Lower leg skin (tissue), 4 donors: ENCODE measurements at places on chromosomes 4 and X.
A peak's percentile ranks its signal among the peaks of the same experiment; 100 is the strongest.

- DNase-seq = peak; percentile 85
Observed at GRCh38 chr4:169079942-169080827, 70.1 kb upstream of the CBR4 start.

DNA sequence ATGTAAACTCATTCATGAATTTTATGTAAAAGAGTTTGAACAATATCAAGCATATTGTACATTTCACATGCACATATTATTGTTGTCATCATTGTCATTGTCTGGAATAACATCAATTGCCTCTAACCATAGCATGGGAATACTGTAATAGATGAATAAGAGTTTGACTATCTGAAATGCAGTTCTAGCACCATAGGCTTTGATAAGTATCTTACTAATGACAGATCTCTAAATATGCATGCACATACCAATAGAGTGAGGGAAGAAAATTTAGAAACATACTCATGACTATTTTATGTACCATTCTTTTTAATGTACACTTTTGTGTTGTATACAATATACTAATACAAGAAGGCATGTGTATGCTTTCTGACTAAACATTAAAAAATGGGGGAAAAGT, 161.6 kb upstream of the SPRY1 start:
- DNase-seq = no peak

GRCh38 chrX:45771114-45771513, 570.4 kb upstream of the DIPK2B start:
- no peak for DNase-seq

- no peak for DNase-seq
Observed at GRCh38 chrX:78548012-78548411, 111.1 kb downstream of the RTL3 start.

DNA sequence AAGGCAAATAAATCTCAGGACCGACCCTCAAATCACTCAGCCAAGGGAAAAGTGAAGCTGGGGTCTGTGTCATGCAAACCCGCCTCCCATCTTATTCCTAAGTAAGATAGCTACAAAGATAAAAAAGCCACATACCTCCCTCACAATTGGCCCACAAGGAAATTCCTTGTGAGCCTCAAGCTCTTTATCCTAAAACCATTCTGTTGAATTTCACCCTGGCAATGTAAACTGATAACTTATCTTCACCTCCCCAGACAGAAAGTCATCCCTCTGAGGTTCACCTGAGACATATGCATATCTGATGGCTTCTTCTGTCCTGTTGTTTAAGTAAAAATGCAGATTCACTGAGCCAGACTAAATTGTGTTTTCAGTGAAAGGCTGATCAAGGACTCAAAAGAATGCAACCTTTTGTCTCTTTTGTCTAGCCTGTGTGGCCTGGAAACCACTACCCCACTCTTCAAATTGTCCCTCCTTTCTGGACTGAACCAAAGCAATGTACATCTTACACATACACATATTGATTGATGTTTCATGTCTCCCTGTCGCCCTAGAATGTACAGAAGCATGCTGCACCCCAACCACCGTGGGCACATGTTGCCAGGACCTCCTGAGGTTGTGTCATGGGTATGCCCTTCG, 91.3 kb downstream of the MFAP3L start:
- no peak for DNase-seq

- no peak for DNase-seq
Observed at GRCh38 chr4:2663275-2663674, 92.9 kb downstream of the TNIP2 start.

DNA sequence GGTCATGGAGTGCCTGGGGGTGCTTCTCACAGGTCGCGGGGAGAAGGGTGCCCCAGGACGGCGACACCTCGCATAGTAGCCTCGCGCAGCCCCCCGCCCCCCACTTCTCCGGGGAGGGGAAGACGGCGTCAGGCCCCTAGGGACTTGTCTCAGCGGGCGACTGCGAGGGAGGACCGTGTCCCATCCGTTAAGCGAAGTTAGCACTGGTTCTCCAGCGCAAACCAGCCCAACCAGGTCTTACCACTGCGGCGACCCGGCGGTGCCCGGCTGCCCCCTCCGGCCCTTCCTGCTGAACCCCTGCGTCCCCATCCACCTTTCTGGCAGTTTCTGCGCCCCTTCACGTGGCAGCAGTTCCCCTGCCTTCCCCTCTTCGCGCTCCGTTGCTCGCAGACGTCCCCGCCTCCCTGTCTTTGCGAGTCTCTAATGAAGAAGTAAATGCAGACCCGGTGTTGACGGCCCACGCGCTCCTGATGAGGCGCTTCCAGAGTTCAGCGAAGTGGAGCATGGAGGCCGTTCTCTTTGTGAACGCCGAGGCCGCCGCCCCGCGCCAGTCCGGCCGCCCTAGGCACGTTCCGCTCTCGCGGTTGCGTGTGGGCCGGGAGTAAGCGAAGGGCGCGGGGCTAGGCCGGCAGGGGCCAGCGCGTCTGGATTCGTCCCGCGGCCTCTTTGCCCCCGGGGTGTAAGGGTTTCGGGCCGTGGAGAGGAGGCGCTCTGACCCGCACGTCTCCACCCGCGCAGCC, 3.0 kb downstream of the SLIT2 start:
- DNase-seq = no peak

GRCh38 chr4:14636563-14636962, 365.7 kb upstream of the CPEB2 start:
- no peak for DNase-seq

- no peak for DNase-seq
Observed at GRCh38 chrX:40043895-40044294, 53.9 kb downstream of the BCOR start.

DNA sequence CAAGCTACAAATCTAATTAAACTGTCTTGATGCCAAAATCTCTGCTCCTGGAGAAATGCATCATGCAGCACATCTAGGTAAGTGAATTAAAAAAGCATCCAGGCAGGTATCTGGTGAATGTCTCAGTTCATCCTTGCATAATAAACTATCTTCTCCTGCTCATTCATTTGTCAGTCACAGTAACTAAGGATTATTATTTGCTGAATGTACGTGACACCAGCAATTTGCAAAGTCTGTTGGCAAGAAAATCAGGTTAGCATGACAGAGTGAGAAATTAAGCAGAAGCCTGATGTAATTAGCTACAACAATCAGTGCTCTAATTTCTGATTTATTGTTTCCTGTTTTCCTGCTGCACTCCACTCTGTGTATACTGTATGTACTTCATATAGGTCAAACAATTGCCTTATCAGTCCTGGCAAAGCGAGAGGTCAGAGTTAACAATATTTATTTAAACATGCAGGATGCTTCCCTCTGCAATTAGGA, 213.6 kb downstream of the FBXO8 start:
- no peak for DNase-seq

DNA sequence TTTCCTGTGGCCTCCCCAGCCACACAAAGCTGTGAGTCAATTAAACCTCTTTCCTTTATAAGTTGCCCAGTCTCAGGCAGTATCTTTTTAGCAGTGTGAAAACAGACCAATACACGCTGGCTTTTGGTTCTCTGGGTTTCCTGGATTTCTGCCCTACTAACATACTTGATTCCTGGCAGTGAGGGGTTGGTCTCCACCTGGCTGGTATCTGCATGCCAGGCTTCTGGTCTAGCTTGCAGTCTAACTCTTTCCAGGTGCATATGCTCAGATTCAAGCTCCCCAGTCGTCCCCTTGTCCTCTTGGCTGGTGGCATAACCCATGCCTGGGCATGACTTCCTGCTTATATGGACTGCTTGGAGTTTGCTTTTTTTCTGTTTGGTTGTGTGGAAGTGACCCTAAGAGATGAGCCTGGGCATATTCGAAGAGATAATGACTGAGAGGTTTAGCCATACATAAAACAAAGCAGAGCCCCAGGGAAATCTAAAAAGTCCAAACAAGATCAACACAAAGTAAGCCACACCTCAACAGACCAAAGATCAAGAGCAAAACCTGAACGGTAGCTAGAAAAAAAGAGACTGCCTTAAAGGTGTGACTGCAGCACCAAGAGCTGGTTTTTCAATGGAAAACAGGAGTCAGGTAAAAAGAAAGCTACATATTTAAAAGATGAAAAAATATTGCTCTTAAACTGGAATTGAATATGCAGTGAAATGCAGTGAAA, 102.1 kb upstream of the STS start:
- DNase-seq = no peak

GRCh38 chr4:37968747-37969146, 8.5 kb downstream of the PTTG2 start:
- DNase-seq = no peak

DNA sequence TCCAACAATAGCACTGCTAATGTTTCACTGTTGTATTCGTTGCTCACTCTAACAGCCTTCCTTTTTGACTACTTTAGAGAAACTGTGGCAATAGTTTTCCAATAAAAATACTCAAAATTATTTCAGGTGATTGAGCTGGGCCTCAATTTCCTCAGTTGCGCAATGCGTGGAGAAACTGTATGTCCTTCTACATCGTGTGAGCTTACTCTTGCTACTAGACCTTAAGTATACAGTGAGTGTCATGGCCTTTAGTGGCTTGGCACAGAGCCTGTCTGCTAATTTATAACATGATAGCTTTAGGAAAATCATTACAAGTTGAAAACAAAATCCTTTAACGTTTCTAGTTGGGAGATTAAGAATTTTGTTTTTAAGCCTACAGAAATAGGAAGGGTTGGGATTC, 114.5 kb downstream of the COL4A6 start:
- no peak for DNase-seq

- DNase-seq = no peak
Observed at GRCh38 chr4:140654495-140654814, 85.7 kb upstream of the UCP1 start.

DNA sequence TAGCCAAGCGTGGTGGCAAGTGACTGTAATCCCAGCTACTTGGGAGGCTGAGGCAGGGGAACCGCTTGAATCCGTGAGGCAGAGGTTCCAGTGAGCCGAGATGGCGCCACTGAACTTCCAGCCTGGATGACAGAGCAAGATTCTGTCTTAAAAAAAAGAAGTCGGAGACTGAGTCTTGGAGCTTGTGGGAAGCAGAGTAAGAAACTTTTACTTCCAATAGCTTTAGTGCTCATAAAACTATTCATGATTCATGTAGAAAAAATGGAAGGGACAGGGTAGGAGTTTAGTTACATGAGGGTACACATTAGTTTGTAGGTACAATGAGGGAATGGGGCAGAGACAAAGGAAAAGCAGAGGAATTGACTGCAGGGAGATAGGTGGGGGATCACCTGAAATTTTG, 19.3 kb downstream of the RAP2C start:
- DNase-seq = no peak

DNA sequence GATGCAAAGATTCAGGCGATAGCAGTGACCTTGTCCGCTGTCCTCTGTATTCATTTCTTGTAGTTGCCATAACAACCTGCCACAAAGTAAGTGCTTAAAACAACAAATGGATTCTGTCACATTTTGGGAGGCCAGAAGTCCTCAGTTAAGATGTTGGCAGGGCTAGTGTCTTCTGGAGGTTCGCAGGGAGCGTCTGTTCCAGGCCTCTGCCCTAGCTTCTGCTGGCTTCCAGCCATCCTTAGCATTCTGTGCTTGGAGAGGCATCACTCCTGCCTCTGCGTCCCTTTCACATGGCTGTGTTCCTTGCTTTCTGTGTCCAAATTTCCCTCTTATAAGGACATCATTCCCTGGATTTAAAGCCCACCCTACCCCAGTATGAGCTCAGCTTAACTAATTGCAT, 31.5 kb upstream of the ZNF185 start:
- DNase-seq = no peak

- no peak for DNase-seq
Observed at GRCh38 chrX:48086082-48086481, 14.6 kb upstream of the ZNF630 start.

GRCh38 chrX:40083120-40083978, 14.4 kb downstream of the BCOR start:
- no peak for DNase-seq

DNA sequence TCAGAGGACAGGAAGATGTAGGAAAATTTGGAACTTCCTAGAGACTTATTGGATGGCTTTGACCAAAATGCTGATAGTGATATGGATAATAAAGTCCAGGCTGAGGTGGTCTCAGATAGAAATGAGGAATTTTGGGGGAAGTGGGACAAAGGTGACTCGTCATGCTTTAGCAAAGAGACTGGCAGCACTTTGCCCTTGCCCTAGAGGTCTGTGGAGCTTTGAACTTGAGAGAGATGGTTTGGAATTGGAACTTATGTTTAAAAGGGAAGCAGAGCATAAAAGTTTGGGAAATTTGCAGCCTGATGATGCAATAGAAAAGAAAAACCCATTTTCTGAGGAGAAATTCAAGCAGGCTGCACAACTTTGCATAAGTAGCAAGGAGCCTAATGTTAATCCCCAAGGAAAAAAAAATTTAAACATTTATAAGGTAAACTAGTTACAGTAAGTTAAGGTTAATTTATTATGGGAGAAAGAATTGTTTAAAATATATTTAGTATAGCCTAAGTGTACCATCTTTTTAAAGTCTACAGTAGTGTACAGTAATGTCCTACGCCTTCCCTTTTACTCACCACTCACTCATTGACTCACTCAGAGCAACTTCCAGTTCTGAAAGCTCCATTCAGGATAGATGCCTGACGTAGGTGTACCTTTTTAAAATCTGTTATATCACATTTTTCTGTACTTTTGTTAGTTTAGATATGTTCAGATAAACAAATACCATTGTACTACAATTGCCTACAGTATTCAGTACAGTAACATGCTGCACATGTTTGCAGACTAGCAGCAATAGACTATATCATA, 101.2 kb downstream of the FAM13A start:
- DNase-seq = no peak

- DNase-seq = no peak
Observed at GRCh38 chrX:11537141-11537540, 128.6 kb downstream of the ARHGAP6 start.

DNA sequence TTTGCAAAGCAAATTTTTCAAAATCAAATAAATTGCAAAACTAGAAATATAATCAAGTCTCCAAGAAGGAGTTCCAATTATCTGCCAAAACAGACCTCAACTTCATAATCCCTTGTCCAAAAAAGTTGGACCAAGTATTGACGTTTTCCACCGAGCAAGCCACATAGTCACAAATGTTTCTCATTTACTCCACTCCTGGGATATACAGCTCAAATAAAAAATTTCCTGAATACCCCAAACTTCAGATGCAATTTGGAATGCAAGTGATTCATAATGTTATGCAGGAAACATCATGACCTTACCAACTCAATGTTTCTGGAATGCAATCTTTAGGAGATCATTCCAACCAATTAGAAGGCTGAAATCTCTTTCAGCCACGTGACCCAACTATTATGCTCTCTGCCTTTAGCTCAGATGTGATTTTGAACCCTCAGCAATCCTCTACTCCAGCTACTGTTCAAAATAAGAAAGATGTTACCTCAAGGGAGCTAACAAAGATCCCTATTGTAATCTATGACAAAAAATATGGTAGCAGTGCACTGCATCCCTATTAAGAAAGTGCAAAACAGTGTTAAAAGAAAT, 72.4 kb downstream of the PRDM5 start:
- DNase-seq = no peak

DNA sequence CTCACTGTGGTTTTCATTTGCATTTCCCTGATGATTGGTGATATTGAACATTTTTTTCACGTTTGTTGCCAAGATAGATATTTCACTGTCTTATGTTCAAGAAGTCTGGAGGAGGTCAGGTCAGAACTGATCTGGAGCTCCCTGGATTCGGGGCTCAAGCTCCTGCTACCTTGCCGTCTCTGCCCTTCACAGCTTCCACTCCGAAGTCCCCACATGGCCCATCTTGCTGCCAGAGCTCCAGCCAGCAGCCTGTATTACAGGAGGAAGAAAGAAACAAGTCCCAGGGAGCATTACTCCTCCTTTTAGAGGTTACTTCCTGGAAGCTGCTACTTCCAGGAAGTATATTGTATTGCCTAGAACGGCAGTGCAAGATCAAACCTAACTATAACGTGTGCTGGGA, 17.9 kb upstream of the CDKN2AIP start:
- DNase-seq = no peak
